ENCODE measurements at places on chromosomes 3 and 15.

DNA sequence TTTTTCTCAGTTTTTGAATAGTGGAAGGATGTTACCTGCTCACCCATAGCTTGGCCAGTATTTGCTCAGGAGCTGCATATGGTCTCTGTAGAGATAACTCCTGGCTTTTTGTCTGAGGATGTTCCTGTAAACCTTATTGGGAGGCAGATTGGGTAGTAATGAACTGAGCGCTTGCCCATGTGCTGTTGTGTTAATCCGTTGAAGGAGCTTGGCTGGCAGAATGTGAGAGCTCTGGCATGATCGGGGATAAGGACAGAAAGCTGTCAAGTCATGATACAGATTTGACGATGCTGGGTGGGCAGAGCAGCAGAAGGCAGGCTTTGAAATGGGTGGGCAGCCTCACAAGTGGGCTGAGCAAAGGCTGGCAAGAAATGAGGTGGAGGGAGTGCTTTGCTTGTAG, 27.4 kb downstream of the SH3GL3 start:
- DNase-seq = no peak

- DNase-seq = no peak
Measured at GRCh38 chr3:52600258-52600657, 63.9 kb downstream of the UQCC5 start.

DNA sequence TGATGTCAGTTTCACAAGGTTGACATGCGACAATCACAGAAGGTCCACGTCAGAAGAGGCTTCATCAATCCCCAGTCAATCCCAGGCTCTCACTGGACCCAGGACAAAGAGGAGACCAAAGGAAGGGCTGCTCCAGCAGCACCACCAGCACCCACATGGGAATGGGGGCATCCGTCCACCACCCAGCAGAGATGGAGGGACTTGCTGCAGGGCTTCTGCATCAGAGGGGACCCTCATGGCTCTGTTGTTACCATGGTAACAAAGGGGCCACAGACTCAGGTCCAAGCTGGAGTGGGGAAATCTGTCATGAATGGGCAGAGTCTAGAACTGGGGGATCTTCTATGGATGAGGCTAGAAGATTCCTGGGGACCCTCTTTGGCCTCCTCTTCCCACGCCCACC, 13.1 kb downstream of the PLA2G4F start:
- DNase-seq = no peak

DNA sequence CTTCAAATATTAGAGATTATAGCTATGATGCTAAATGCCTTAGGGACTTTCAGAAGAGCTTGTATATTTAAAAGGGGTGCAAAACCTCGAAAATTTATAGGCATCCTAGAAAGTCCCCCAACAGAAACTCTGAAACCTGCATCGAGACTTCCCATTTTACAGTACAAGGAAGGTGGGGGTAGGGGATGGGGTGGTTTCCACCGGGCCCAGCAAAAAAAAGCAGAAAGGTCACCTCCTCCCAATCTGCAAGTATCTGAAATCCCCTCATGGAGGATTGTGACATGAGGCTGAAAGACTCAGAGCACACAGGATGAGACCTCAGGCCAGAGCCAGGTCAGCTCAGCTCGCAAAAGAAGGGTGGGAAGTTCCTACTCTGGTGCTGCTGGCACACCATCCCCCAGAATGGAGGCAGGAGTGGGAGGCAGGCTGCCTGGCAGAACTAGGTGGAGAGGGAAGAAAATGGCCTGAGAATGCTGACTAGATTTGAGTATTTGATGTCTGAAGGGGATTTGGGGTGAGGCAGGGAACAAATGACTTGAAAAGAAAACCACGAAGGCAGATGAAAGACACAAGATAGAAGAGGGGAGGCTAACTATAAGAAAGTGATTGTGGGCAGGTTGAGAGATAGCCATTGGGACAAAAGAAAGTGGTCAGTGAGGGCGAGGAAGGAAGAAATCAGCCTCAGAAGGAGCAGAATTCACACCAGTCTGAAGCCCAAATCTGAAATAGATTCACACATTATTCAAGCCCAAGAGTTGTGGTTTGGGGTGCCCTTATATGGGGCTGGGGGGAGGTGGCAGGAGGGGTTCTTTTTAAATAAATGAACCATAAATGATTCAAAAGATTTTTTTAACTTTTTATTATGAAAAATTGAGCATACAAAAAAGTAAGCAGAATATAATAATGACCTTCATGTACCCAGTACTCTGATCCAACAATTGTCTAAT, 22.5 kb upstream of the TSC22D2 start:
- no peak for DNase-seq

GRCh38 chr15:89370120-89370977, 35.7 kb upstream of the POLG start:
- DNase-seq = no peak

Data from stimulated activated CD8-positive, alpha-beta memory T cell treated with anti-CD3 and anti-CD28 coated beads, Interleukin-4, amount 100 ng/mL, for 4 hours (primary cell).